ENCODE measurements at places on chromosomes 2 and 18.

DNA sequence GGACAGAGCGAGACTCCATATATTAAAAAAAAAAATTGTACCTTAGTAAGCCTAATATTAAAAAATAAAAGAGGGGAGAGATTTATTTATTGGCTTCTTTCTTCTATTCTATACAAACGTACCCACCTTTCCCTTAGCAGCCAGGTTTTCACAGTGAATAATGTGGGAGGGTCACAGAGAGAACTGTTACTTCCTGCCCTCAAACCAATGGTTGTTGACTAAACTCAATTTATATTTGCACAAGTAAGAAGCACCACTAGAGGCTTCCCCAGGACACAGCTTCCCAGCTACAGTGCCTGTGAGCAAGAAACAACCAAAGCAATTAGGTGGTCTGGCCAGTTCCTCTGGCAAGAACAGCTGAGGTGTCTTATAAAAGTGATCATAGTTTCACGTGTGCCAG, 28.9 kb upstream of the GALR1 start:
- DNase-seq: no peak

DNA sequence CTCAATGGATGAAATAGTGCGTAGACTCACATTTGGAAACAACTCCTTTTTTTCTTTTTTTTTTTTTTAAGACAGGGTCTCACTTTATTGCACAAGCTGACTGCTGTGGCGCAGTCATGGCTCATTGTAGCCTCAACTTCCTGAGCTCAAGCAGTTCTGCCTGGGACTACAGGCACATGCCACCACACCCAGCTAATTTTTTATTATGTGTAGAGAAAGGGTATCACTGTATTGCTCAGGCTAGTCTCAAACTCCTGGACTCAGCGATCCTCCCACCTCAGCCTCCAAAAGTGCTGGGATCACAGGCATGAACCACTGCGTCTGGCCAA, 17.4 kb downstream of the HAT1 start:
- DNase-seq: no peak

DNA sequence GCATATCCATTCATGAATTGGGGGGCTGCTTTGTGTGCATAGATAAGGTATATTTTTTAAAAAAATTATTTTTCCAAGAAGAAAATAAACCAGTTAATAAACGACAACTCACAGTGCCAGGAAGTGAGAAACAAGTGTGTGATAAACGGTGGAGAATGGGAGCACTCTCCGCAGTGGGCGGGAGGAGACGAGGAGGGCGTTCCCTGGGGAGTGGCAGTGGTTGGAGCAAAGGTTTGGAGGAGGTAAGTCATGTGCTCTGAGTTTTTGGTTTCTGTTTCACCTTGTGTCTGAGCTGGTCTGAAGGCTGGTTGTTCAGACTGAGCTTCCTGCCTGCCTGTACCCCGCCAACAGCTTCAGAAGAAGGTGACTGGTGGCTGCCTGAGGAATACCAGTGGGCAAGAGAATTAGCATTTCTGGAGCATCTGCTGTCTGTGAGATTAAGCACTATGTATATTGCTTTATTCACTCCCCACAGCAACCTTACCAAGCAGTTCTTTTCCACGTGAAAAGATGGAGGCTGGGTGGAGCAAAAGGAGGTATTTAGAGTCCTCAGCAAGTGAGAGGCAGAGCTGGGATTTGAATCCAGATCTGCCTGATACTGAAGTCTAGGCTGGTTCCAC, 27.0 kb upstream of the CASP8 start:
- peak; percentile 38 for DNase-seq

GRCh38 chr18:64134044-64134747, 14.7 kb downstream of the LINC00305 start:
- DNase-seq: no peak

GRCh38 chr2:127847931-127848330, 10.0 kb downstream of the POLR2D start:
- no peak for DNase-seq

DNA sequence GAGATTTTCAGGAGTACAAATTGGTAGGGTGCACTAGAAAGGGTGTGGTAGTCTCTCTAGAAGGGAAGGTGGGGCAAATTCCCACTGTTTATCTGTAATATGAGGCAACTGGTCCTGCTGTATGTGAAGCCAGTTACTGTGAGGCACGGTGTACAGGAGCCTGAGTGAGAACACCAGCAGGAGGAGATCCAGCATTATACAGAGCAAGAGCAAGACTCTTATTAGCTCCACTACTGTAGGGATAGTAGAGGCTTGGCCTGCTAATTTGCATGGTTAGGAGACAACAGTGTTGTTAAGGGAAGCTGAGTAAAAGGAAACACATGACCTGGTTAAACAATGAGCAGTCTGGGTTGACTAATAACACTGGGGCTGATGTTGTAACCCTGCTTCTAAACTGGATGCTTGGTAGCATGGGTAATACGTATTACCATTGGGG, 76.3 kb upstream of the WDSUB1 start:
- DNase-seq: no peak

DNA sequence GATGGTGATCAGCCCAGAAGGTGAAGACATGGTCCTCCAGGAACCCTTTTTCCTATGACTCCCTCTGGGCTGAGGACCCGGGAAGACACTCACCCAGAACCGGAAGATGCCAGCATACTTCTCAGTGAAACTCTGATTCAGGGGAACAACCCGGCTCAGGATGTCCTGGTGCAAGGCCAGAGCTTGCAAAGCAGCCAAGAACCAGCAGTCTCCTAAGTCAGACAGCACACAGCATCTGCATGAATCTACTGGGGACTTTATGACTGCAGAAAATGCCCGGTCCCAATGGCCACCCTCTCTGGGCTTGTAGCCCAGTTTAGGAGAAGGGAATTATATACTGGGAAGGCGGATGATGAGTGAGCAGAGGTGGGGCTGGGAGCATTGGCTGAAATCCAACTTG, 15.3 kb downstream of the CAPN14 start:
- DNase-seq: no peak

- no peak for DNase-seq
Measured at GRCh38 chr2:144432921-144433320, 87.0 kb downstream of the ZEB2 start.

DNA sequence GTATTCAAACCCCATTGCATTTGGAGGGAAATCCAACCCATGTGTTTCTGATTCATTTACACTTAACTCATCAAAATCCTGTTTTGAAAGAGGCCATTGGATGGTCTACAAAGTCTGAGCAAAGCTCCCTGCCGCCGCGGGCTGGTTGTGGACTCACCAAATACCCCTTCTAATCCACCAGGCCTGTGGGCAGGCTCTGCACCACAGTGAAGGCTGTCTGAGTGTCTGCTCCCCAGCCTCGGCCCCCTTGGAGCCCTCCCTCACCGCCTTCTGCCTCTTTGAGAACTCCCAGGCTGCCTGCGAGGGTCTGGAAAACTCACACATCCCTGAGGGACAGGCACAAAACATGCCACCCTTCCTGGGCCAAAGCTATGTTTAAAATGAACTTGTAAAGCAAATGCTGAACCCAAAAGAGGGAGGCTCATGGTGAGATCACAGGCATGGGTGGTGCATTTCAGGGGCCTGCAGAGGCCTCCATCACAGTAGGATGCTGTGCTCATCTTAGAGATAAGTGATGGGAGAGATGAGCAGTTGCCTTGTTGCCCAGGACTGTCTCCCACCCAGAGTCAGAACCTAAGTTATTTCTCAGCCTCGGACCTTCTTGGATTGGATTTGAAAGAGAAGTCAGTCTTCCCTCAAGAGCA, 225.0 kb downstream of the CYP26B1 start:
- DNase-seq: peak; percentile 3

Measured in HEK293T (cell line).